Occipital lobe (tissue), 3 donors: ENCODE measurements at places on chromosomes 5 and 9. TPM values are rescaled to one million over a fixed set of nuclear protein-coding genes. Genes with fewer than 3 reads are reported as not detected.

GRCh38 chr9:137816531-137817235 lies 60.9 kb upstream of the CACNA1B start:
- no peak for DNase-seq

DNA sequence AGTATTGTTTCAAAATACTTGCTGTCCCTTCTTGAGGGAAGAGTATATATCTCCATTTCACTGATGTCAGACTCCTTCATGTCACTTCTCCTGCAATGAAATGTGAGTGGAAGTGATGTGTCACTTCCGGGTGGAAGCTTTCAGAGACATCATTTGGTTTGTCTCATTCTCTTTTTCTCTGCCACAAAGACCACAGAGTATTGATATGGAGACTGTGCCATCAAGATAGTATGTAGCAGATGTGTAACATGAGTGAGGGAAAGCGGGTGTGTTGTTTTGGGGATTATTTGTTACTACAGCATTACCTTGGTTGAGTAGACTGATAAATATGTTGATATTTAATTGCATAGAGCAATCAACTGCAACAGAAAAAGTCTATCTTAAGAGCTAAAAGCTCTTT lies 169.8 kb downstream of the FBXL7 start:
- DNase-seq, result no peak

DNA sequence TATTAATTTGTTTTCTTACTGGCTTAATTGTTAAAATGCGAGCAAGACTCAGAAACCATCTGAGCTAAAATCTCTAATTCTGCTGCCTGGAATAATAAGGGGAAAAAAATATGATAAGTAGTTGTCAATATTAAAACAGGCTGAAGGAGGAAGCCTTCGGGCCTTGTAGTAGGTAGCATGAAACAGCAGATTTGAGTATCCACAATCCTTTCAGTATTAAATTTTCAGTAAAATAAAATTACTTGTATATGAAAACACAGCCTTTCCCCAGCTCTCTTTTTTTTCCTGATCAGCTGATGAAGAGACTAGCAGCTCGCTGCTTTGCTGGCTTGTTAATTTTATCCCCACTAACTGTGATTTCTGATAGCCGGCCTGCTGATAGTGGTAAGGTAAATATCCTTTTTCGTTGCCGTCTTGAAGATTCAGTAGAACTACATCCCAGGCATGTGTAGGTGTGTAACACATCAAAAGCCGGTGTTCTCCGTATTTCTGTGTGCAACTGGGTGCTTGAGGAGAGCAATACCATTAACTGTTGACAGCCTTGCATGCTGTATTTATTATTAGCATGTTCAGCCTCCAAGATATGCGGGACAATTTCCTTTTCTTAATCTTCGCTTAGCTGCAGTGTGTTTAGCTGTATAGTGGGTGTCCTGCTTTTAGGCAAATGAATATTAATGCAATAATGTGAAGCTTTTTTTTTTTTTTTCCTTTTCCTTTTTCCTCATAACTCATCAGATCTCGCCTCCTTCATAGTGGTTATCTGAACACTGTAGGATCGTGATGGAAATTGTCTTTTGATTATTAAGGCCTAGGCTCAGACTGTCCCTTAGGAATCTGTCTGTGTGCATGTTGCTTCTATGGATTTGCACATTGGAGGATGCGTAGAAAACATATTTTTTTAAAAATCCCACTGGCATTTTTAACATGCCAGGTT lies 144.6 kb downstream of the SMARCA2 start:
- DNase-seq, result no peak

GRCh38 chr9:122912964-122913673 lies at the start of gene ZBTB6:
Gene ZBTB6, minus strand, starts transcription at chr9:122913323. Its CDS starts 1,251 bp downstream, at chr9:122912072.
- peak; percentile 85 for DNase-seq

DNA sequence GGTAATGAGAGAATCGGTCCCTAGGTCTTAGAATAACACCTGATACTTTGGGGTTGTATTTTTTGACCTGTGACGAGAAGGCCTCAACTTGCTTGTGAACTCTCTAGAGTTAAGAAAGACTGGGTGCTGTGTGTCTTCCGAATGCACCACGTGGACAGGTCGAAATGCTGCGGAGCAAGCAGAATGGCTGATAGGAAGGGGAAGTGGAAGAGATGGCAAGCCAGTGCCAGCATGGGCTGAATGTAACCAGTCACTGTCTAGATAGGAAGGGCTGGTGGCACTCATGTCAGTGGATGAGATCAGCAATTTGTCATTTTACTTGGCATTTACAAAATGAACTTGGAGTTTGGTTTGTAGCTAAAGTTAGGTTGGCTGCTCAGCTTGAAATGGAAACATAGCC lies 5.6 kb downstream of the OTULINL start:
- no peak for DNase-seq

Gene MSMP
- not detected for total RNA-seq

- no peak for DNase-seq
Measured at GRCh38 chr9:81408951-81409350, 280.4 kb downstream of the TLE1 start.

DNA sequence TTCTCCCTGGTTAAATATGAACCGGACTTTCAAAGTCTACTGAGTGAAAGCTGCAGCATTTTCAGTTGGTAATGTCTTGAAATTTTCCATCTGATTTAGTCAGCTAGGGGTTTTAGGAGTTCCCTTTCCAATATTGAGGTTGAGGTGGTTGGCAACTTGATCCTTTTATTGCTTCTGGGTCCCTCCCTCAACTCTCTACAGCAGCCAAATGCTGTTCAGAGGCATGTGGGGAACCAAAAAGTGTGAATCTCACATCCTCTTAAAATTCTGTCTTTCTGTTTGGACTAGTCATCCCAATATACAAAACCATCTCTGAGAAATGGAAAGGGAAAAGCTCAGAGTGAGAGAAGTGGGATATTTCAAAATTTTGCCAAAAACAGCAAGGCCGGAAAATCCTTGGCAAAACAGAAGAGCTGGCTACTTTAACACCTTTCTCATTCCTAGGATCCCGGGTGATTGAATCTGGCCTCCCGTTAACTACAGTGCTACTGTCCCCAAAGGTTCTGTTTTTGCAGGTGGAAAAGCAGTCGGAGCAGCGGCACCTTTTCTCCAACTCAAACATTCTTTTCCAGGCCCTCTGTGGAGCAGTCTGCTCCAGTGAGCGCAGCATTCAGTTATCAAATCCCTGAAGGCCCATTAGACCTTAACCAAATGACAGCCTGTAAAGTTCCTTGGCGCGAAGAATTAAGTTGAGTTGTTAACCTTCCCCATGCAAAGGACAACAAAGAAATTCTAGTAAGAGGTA lies 345.9 kb upstream of the NUDT12 start:
- DNase-seq, result no peak

GRCh38 chr9:88270413-88270812 lies 117.8 kb upstream of the SPIN1 start:
- no peak for DNase-seq
